Right atrium auricular region (tissue), 2 donors: ENCODE measurements at places on chromosomes 11 and 22. TPM values are rescaled to one million over a fixed set of nuclear protein-coding genes. Genes with fewer than 3 reads are reported as not detected.

AGBL2 gene
- not detected for total RNA-seq

DNA sequence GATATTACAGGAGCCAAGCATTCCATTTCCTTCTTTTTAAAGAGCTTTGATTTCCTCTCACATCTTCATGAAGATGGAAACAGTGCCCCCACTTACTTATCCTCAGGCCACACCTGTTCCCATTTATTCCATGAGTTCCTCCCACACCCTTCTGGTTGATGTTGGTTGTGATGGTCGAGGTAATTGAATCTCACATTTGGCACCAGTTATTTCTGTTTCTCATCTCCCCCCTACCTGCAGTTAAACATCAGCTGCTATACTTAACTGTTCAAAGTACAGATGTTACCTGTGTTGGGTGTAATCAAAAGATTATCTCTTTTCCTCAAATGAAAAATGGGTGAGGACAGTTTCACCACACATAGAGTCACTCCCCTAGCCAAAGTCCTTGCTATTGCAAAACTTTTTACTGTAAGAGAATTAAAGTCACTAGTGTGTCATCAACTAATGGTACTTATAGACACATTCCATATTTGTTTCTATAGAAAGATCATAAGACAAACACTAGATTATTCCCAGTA is 1.9 kb downstream of the TMEM45B start:
- no peak for DNase-seq
- H3K36me3 ChIP-seq: no peaks in the 10 kb centered on the region
- H3K4me1 ChIP-seq: no peaks in the 10 kb centered on the region
- no peak overlapping the region for H3K27ac ChIP-seq
- H3K4me3 ChIP-seq: no peak overlapping the region

CASP12 gene
- total RNA-seq: not detected

SLC43A1 gene
- 5.0 TPM for total RNA-seq

- no peaks in the 10 kb centered on the region for H3K4me1 ChIP-seq
- DNase-seq: no peak
- H3K36me3 ChIP-seq: peaks cover 89% of the 10 kb centered on the region
- H3K4me3 ChIP-seq: no peak overlapping the region
- H3K27me3 ChIP-seq: no peaks in the 10 kb centered on the region
- H3K27ac ChIP-seq: no peak overlapping the region
Observed at GRCh38 chr11:8697054-8697453, 14.5 kb downstream of the RPL27A start.

- H3K4me1 ChIP-seq: peaks cover 82% of the 10 kb centered on the region
- H3K36me3 ChIP-seq: no peaks in the 10 kb centered on the region
- H3K4me3 ChIP-seq: no peak overlapping the region
- peak overlapping the region; percentile 67 for H3K27ac ChIP-seq
- DNase-seq: no peak
Observed at GRCh38 chr11:96215110-96215782, 127.7 kb downstream of the MAML2 start.

DNA sequence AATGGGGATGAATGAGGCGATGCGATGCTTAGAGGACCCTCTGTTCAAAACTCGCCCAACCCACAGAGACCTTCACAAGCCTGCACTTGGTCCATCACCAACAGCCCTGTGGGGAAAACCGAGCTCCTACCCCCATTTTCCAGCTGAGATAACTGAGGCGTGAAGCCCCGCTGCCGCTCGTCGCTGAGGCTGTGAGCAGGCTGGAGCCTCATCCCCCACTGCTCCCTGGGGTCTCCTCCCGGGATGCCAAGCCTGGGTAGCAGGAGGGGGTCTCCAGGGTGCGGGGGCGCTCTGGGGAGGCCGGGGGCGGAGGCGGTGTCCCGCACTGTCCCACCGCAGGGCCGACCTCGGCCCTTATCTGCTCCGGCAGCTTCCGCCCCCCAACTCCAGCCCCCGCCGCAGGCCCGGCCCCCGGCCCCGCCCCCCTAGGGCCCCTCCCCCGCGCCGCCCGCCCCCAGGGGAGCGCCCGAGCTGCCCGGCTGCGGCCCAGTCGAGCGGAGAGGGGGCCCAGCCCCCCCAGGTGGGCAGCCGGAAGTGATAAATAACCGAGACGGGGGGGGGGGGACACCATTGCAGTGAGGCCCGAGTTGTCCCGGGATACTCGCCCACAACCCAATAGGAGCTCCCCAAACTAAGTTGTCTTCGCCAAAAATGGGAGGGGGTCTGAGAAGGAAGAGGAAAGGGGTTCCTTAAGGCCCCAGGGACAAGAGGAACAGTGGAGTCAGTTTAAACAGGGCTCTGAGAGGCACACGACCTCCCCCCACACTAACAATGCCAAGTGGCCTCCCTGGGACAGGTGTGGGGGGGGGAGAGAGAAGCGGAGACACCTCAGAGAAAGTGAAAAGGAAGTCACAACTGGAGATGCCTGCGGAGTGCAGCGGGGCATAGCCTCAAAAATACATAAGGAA is 8.3 kb upstream of the SLC39A13 start:
- H3K36me3 ChIP-seq: no peaks in the 10 kb centered on the region
- H3K4me1 ChIP-seq: peaks cover 24% of the 10 kb centered on the region
- H3K4me3 ChIP-seq: peak overlapping the region; percentile 59
- no peak for DNase-seq
- H3K27ac ChIP-seq: peak overlapping the region; percentile 86

GRCh38 chr11:44258839-44259420 is 51.0 kb downstream of the ALX4 start:
- no peaks in the 10 kb centered on the region for H3K27me3 ChIP-seq
- no peaks in the 10 kb centered on the region for H3K36me3 ChIP-seq
- H3K4me1 ChIP-seq: peaks cover 8% of the 10 kb centered on the region
- H3K27ac ChIP-seq: no peak overlapping the region
- H3K4me3 ChIP-seq: no peak overlapping the region

DNA sequence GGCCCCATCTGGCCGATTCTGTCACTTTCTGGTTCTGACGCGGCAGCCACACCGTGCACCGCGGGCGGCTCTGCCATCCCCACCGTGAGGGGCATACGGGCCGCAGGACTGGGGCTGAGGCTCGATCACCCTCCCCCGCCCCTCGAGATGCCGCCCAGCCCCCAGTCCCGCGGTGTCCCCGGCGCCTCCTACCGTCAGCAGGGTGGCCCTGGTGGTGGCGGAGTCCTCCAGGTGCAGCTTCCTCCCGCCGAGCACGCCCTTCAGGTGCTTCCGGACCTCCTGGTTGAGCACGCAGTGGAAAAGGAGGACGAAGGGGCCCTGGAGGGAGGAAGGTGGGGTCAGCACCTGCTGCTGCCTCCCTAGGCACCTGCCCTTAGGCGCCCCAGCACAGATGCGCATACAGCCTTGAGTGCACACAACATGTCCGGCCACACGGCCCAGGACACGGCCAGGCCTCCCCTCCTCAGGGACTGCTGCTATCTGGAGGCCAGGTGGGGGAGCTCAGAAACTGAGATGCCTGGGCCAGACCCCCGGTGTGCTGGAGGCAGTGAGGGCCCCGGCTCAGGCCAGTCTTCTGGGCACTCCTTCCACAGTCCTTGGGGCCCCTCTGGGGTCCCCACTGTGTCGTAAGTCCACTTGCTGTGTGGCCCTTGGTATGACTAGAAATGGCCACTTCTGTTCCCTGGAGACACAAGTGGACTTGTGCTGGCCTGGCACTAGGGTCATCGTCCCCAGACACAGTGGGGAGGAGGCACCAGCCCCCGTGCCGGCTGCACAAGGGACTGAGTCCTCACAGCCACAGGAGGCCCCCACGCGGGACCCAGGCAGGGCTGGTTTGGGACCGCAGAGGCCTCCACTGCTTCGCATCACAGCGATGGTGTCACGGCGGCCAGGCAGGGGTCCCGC is 31.5 kb downstream of the TRMU start:
- no peaks in the 10 kb centered on the region for H3K36me3 ChIP-seq
- DNase-seq: no peak
- no peak overlapping the region for H3K4me3 ChIP-seq
- no peaks in the 10 kb centered on the region for H3K4me1 ChIP-seq
- no peak overlapping the region for H3K27ac ChIP-seq

GRCh38 chr11:118282606-118283005 is 18.5 kb upstream of the MPZL2 start:
- no peaks in the 10 kb centered on the region for H3K27me3 ChIP-seq
- no peak overlapping the region for H3K27ac ChIP-seq
- H3K4me3 ChIP-seq: no peak overlapping the region
- DNase-seq: no peak

DUSP8 gene
- total RNA-seq: 4.4 TPM

DNA sequence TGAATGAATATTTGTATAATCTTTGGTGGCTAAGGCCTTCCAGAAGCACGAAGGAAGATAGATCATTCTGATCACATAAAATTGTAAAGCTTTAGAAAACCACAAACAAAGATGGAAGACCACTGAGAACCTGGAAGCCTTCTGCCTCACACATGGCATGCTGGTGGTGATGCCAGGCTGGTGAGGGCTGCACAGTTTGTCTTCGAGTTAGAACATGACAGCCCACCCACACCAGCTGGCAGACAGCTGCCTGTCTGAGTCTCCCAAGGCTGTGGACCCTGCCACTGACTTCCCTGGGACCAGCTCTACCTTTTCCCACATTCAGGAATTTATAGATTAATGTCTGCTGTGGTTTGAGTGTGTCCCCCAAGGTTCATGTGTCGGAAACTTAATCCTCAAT is 48.8 kb upstream of the B3GAT1 start:
- H3K27me3 ChIP-seq: no peaks in the 10 kb centered on the region
- no peaks in the 10 kb centered on the region for H3K4me1 ChIP-seq
- no peak overlapping the region for H3K27ac ChIP-seq
- no peak overlapping the region for H3K4me3 ChIP-seq
- no peaks in the 10 kb centered on the region for H3K36me3 ChIP-seq
- DNase-seq: no peak

DNA sequence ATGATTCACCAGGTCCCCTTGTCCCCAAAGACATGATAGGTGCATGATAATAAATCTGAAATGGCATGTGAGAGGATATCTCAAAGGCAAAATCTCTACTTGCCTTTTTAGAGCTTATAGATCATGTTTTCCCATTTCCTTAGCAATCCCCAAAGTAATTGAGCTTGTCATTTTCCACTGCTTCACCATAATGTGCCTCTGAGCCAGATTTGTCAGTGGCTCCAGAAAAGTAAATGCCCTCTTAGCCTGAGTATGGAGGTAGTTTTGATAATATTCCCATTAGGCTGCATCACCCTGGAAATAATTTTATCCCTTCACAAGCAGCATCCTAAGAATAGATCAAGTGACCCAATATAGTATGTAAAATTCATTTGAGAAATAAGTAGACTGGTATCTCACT is 36.7 kb upstream of the ADSL start:
- no peaks in the 10 kb centered on the region for H3K27me3 ChIP-seq
- H3K4me3 ChIP-seq: no peak overlapping the region
- no peak for DNase-seq
- H3K27ac ChIP-seq: no peak overlapping the region
- no peaks in the 10 kb centered on the region for H3K4me1 ChIP-seq
- H3K36me3 ChIP-seq: peaks cover 65% of the 10 kb centered on the region

IGSF9B gene
- total RNA-seq: 17.2 TPM

DNA sequence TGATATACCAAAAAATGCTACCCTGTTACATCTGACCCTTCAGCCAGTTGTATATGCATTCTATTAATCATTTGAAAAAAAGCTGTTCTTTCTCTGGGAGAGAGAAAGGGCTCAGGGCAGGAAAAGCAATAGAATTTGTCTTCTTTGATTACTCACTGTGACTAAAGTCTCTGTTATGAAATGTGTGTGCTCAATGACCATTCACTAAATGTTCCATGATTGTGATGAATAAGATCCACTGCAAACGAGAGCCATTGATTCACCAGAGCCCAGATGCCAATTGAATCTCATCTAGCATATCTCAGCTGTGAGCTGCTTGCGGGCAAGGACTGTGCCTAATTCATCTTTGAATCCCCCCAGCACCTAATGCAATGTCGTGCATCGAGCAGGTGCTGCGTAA is 184.3 kb downstream of the OPCML start:
- no peak overlapping the region for H3K4me3 ChIP-seq
- no peak overlapping the region for H3K27ac ChIP-seq

- no peak for DNase-seq
- H3K27ac ChIP-seq: no peak overlapping the region
- H3K4me1 ChIP-seq: peaks cover 38% of the 10 kb centered on the region
- no peaks in the 10 kb centered on the region for H3K27me3 ChIP-seq
- no peak overlapping the region for H3K4me3 ChIP-seq
- H3K36me3 ChIP-seq: no peaks in the 10 kb centered on the region
Observed at GRCh38 chr22:30247974-30248373, 1.4 kb upstream of the LIF start.

DNA sequence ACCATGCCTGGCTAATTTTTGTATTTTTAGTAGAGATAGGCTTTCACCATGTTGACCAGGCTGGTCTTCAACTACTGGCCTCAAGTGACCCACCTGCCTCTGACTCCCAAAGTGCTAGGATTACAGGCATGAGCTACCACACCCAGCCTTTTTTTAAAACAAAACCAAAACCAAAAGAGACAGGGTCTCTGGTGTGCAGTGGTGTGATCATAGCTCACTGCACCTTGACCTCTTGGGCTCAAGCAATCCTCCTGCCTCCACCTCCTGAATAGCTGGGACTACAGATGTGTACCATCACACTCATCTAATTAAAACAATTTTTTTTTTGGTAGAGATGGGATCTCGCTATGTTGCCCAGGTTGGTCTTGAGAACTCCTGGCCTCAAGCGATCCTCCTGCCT is 77.7 kb downstream of the PTPRJ start:
- no peaks in the 10 kb centered on the region for H3K36me3 ChIP-seq
- no peaks in the 10 kb centered on the region for H3K4me1 ChIP-seq
- DNase-seq: no peak
- no peak overlapping the region for H3K27ac ChIP-seq
- no peak overlapping the region for H3K4me3 ChIP-seq

MMP13 gene
- total RNA-seq: not detected

DNA sequence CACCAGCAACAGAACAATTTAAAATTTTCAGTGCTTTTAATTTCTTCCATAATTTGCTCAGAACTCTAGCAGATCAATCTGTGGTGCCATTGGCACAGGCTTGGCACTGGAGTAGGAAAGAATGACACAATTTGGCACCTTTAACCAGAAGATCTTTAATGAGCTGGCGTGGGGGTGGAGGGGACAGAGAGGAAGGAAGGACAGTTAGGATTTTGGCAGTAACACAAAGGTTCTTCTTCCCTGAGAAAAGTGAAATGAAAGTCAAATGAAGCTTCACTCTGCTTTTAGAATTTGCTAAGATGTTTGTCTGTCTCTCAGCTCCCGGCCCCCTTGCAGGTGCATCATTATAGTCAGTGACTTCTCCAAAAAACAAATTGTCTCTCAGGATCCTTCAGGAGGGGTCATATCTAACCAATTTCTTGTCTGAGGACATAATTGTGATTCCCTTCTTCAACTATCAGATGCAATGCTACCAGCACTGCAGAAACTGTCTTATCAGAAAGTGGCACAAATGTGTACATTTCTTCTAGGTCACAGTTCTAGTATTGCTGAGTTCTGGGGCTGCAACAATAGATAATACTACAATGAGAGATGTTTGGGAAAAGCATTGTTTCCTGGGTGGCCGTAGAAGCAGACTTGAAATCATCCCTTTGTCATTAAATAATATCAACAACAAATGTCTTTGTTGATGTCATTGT is 66.8 kb downstream of the CSTPP1 start:
- H3K36me3 ChIP-seq: no peaks in the 10 kb centered on the region
- peaks cover 31% of the 10 kb centered on the region for H3K4me1 ChIP-seq
- no peak overlapping the region for H3K4me3 ChIP-seq
- no peaks in the 10 kb centered on the region for H3K27me3 ChIP-seq

- no peak overlapping the region for H3K4me3 ChIP-seq
- H3K27ac ChIP-seq: no peak overlapping the region
- no peaks in the 10 kb centered on the region for H3K36me3 ChIP-seq
- no peaks in the 10 kb centered on the region for H3K4me1 ChIP-seq
- no peak for DNase-seq
Observed at GRCh38 chr22:38947321-38948140, 9.9 kb upstream of the APOBEC3A start.

GRCh38 chr11:20627701-20628100 is 28.3 kb downstream of the SLC6A5 start:
- no peak for DNase-seq
- H3K4me1 ChIP-seq: peaks cover 22% of the 10 kb centered on the region
- no peak overlapping the region for H3K27ac ChIP-seq
